Effector memory CD8-positive, alpha-beta T cell (primary cell): ENCODE measurements at places on chromosomes 5 and 9.
A peak's percentile ranks its signal among the peaks of the same experiment; 100 is the strongest.

- H3K27me3 ChIP-seq: no peaks in the 10 kb centered on the region
- no peak overlapping the region for H3K27ac ChIP-seq
- H3K4me1 ChIP-seq: no peaks in the 10 kb centered on the region
- H3K4me3 ChIP-seq: no peak overlapping the region
- DNase-seq: no peak
- H3K36me3 ChIP-seq: no peaks in the 10 kb centered on the region
Observed at GRCh38 chr9:133759146-133759900, 21.2 kb upstream of the SARDH start.

DNA sequence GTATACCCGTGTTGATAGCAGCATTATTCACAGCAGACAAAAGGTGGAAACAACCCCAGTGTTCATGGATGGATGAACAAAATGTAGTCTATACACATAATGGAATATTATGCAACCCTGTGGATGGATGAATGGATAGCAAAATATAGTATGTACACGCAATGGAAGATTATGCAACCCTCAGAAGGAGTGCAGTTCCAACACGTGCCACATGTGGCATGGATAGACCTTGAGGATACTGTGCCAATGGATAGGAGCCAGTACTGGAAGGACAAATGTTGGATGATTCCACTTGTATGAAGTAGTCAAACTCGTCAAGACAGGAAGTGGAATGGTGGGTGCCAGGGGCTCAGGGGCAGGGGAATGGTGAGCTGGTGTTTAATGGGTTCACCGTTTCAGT is 44.9 kb downstream of the PLEKHG4B start:
- peaks cover 19% of the 10 kb centered on the region for H3K27me3 ChIP-seq
- no peak for DNase-seq
- no peak overlapping the region for H3K4me3 ChIP-seq
- no peak overlapping the region for H3K27ac ChIP-seq
- H3K4me1 ChIP-seq: no peaks in the 10 kb centered on the region
- no peaks in the 10 kb centered on the region for H3K36me3 ChIP-seq

DNA sequence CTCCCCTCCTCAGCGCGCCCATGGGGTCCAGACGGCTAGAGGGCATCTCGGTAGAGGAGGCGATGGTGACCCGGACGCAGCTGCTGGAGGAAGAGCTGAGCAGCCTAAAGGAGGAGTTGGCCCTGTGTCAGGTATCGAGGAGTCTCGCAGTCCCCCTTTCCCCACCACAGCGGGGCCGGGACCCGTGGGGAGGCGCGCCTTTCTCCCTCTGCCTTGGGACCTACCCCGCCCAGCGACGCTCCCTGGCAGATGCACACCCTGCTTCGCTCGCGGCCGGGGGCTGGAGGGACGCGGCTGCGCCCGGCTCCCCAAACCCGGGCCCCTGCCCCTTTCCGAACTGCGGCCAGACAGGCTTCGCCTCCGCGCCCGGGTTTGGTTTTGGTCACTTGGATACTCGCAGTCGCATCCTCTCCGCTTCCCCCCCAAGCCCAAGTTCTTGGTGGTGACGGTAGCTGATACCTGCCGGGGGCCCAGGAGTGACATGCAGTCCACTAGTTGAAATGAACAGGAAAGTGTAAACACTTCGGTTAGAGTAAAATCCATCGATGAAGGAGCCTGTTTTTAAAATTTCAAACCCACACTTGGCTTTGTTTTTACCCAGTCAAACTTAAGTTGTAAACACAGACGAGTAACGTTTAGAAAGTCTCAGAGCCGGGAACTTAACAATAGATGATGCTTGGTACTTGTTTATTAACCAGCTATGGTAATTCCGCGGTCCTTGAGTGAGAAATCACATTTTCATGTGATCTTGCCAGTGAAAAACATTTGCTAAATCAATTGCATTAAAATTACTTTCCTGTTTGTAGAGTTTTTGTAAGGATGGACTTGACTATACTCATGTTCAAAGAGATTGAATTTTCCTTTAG is 688 bp downstream of the CNTLN start:
- H3K4me3 ChIP-seq: peak overlapping the region; percentile 64
- H3K27me3 ChIP-seq: peaks cover 11% of the 10 kb centered on the region
- no peaks in the 10 kb centered on the region for H3K36me3 ChIP-seq
- peaks cover 4% of the 10 kb centered on the region for H3K4me1 ChIP-seq

DNA sequence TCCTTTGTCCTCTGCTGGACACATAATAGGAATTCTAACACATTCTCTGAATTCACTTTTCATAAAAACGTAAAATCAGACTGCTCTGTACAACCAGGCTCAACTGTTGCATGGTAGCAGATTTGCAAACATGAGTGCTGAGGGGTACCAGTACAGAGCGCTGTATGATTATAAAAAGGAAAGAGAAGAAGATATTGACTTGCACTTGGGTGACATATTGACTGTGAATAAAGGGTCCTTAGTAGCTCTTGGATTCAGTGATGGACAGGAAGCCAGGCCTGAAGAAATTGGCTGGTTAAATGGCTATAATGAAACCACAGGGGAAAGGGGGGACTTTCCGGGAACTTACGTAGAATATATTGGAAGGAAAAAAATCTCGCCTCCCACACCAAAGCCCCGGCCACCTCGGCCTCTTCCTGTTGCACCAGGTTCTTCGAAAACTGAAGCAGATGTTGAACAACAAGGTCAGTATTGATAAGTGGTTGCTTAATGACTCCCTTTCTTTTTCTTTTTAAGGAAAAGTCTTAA is 11.1 kb downstream of the PIK3R1 start:
- H3K36me3 ChIP-seq: peaks cover 31% of the 10 kb centered on the region
- H3K27ac ChIP-seq: peak overlapping the region; percentile 23
- peaks cover 69% of the 10 kb centered on the region for H3K4me1 ChIP-seq

DNA sequence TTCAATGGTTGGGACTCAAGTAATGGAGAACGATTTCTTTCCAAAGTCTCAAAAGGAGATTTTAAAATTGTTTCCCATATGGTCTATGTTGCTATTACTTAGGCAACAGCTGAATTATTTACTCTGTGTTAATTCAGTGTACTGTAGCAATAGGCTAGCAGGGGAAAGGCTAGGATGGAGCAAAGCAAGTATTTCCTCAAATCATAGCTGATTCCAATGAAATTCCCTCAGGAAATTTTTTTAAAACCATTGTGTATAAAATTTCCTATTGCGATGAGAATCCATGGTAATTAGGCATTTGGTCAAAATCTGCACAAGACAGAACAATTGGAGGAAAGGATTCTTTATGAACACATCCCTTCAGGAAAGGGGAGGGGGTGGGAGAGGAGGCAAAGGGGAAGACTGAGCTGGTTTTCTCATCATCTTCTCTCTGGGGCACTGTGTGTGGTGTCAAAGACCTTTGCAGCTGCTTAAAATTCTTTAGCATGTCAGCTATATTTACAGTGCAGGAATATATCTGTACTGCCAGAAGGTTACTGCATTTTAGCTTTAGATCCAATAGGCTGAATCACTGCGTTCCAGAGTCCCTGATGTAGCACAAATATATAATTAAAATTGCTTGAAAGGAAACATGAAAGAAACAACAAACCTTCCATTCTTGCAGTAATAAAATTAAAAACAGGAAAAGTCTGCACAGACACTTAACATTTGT is 95.3 kb downstream of the ZNF608 start:
- peaks cover 14% of the 10 kb centered on the region for H3K27me3 ChIP-seq
- H3K36me3 ChIP-seq: no peaks in the 10 kb centered on the region
